ENCODE measurements at places on chromosomes 13 and 19.

DNA sequence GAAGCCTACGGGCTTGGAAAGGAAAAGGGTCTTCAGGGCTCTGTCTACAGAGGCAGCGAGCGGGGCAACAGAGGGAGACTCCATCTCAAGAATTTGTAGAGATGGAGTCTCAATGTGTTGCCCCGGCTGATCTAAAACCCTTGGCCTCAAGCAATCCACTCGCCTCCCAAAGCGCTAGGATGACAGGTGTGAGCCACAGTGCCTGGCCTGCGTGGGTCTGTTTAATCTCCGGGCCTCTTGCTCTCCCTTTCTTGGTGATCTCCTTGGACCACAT, 8.1 kb downstream of the RPS9 start:
- no peak for DNase-seq

GRCh38 chr13:66219506-66219905, 1010.6 kb downstream of the PCDH9 start:
- no peak for DNase-seq

- DNase-seq = no peak
These were observed 16.0 kb upstream of the SEMA6B start for GRCh38 chr19:4575267-4576015.

DNA sequence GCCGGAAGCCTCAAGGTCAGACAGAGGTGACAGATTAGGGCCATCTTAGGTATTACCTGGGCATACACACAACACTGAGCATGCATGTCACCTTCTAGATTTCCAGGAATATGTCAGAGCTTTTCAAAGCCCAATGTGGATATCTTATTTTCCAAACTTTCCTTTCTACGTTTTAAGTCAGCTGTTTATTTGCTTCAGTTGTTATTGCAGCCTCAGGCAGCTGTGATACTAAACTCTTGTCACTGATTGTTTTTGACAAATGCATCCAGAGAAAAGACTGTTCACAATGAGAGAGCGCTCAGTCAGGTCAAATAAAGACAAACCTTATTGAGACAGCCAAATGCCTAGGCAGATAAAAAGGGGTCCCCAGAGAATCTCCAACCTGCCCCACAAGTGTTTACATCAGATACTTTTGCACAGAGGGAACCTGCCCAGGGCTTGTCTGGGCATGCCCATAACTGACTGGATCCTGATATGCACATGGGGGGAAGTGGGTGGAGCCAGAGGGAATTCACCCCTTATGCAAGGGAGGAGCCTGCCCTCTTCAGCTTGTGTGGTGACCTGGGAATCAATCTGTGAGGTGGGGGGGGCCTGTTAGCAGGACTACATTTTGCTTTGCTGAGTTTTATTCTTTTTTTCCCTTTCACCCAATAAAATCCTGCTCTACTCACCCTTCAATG, 28.5 kb downstream of the MED4 start:
- no peak for DNase-seq

GRCh38 chr19:12623361-12624031, 12.8 kb downstream of the ZNF791 start:
- no peak for DNase-seq

- no peak for DNase-seq
These were observed 88.3 kb downstream of the COL4A1 start for GRCh38 chr13:110218581-110219201.

Data from activated naive CD4-positive, alpha-beta T cell treated with anti-CD3 and anti-CD28 coated beads, Interleukin-2, amount 50 U/mL, for 16 hours (primary cell).